ENCODE measurements at places on chromosomes 6 and 20. TPM values are rescaled to one million over a fixed set of nuclear protein-coding genes. Genes with fewer than 3 reads are reported as not detected.
A peak's percentile ranks its signal among the peaks of the same experiment; 100 is the strongest.

RIMS4 gene
- 96.1 TPM for total RNA-seq

NDRG3 gene
- total RNA-seq: 31.8 TPM

CDK5RAP1 gene
- 30.9 TPM for total RNA-seq

- DNase-seq: no peak
Observed at GRCh38 chr6:11953641-11954040, 58.5 kb upstream of the HIVEP1 start.

GRCh38 chr6:125392682-125393081, 90.9 kb upstream of the HDDC2 start:
- no peak for DNase-seq

ADGRF5 gene
- total RNA-seq: 0.37 TPM

SSTR4 gene
- total RNA-seq: not detected

DNA sequence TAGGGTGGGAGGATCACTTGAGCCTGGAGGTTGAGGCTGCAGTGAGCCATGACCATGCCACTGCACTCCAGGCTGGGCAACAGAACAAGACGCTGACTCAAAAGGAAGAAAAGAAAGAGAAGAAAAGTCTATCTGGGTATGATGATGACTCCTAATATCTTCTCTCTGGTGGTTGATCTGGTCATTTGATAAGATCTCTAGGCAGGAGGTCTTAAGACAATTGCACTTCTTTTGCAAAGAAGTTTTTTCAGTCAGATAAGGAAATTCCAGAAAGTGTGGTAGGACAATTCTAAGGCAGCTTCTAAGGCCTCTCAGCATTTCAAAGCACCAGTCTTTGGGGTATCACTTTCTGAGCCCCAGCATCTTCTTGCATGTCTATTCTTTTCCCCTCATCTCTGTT, 7.7 kb upstream of the AIF1 start:
- no peak for DNase-seq

C20orf202 gene
- not detected for total RNA-seq

DNA sequence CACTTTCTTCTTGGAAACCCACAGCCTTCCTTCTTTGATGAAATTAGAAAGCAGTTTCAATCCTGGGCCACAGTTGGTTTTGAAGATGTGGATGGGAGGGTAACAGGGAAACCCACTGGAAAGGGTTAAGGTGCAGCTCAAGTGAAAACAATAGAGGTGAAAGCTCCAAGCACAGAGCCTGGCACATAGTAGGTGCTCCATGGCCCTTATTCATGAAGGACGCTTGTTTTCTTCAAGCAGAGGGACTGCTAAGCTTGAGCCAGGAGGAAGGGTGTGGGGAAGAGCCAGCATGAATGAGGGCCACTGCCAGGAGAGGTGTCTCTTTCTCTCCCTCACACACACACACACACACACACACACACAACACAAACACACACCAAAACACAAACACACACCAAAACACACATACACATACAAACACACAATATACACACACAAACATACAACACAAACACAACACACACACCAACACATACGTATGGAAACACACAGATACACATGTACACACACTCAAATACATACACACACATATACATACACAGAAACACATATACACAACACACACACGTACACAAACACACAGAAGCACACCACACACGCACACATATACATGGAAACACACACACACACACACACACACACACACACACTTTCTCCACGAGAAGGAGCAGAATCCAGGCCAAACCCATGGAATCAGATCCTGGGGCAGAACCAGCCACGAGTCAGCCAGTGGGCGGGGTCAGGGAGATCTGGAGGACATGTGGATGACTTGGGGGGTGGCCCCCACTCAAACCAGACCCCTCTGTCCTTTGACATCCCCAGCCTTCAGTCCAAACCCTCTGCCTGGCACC, 23.7 kb upstream of the RBPJL start:
- DNase-seq: no peak

SMLR1 gene
- not detected for total RNA-seq

DNA sequence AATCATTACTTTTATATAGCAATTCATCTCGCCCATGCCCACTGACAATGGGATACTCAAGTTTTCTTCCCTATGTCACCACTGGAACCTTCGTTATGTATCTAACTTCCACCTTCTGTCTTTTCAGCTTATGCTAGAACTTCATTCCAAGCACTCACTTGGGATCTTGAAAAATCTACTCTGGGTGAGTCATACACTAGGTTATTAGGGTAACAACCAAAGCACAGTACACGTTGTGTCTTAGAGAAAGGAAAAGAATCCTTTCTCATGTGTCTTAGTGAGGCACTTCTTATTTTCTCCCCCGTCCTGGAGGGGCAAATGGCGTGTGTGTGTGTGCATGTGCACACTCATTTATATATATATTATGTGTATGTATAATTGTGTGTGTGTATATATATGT, 18.3 kb upstream of the FAM162B start:
- DNase-seq: no peak

DEFB115 gene
- 7.8 TPM for total RNA-seq

COL21A1 gene
- total RNA-seq: 0.69 TPM

- DNase-seq: no peak
Observed at GRCh38 chr20:8073024-8073832, 53.7 kb upstream of the TMX4 start.

GSTA1 gene
- not detected for total RNA-seq

CALHM4 gene
- not detected for total RNA-seq

RBPJL gene
- not detected for total RNA-seq

OLIG3 gene
- 75.1 TPM for total RNA-seq

- no peak for DNase-seq
Observed at GRCh38 chr20:6006603-6006949, 47.3 kb downstream of the LRRN4 start.

ZNF334 gene
- total RNA-seq: 32.9 TPM

- DNase-seq: no peak
Observed at GRCh38 chr20:49284818-49285217, 7.0 kb upstream of the ZNFX1 start.

ANKRD66 gene
- total RNA-seq: not detected

DNA sequence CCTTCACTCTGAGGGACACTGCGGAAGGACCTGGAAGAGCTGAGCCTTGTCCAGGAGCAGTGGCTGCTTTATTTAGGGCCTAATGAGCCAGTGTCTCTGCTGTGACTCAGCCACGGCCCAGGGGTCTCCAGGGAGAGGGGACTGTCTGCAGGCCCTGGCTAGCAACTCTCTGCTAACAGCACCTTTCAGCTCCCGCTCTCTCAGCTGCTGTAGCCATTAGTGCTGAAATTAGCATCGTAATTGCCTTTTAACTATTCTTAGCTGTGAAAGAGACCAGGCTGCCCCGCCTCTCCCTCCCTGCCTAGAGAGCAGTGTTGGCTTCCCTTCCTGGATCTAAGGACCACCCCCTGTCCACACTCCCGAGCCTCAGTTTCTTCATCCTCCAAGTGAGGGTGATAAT, 53.1 kb upstream of the SLC32A1 start:
- peak; percentile 92 for DNase-seq

- no peak for DNase-seq
Observed at GRCh38 chr20:50092436-50092835, 20.5 kb downstream of the UBE2V1 start.

DNA sequence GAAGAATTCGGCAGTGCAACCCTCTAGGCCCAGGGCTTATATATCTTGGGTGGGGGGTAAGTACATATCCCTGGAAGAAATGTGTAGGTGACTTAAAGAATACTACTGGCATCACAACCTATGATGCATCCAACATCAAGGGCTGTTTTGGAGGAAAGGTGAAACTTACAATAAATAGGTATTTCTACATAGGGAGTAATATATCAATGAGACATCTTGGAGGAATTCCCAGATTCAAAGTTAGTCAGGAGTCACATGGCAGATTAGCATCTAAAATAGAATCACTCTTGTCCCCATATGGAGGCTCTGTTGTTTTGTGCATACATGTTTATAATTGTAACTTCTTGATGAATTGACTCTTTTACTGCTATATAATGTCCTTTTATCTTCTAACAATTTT, 375.5 kb downstream of the PAX1 start:
- no peak for DNase-seq

BMP6 gene
- 0.25 TPM for total RNA-seq

DNA sequence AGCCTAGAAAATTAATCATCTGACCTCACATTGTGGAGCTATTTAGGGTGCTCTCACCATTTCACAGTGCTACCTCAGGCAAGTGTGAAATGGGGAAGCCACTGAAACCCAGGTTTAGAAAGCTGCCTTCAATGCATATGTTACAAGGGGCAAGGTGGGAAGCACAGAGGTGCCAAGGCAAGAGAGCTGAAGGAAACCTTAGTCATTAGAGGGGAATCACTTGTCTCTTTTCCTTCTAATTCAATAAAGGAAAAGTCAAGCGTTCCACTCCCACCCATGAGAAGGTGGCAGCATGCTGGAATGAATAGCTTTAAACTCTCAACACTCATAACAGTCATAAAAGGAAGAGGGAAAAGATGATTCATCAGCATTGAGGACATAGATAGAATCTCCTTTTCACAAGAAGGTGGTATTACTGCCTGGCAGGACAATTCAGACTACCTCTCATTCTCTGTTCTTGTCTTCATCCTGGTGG, 251.9 kb upstream of the IRAK1BP1 start:
- no peak for DNase-seq

SLCO4A1 gene
- total RNA-seq: 26.5 TPM

DNA sequence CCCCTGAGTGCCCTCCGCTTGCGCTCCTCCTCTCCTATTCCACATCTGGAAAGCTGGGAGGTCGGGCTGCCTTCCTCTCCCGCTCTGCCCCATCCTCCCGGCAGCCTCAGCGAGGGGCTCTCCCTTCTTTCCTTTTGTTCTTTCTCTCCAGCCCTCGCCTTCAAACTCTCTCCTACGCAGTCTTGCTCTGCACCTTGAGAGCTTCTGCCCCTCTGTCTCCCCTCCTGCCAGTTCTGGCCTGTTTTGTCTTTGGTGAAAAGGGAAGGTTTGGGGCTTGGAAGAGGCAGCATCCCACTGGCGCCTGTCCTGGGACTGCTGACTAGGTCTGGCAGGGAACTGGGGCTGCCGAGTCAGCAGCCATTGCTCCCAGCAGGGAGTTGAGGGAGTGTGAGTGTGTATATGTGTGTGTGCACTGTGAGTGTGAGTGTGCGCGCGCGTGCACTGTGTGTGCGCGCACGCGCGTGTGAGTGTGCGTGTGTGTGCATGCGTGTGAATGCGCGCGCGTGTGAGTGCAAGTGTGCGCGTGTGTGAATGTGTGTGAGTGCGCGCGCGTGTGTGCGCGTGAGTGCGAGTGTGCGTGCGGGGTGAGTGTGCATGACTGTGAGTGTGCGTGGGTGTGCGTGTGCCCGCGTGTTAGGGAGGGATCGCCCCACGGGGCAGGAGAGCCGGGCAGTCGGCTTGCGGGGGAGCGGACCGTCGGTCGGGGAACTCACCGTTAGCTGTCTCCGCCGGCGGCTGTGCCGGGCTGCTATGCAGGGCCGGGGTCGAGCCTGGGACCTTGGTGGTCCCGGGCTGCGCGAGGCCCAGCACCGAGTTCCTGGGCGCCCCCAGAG, 523 bp downstream of the CPXM1 start:
- peak; percentile 49 for DNase-seq

DNA sequence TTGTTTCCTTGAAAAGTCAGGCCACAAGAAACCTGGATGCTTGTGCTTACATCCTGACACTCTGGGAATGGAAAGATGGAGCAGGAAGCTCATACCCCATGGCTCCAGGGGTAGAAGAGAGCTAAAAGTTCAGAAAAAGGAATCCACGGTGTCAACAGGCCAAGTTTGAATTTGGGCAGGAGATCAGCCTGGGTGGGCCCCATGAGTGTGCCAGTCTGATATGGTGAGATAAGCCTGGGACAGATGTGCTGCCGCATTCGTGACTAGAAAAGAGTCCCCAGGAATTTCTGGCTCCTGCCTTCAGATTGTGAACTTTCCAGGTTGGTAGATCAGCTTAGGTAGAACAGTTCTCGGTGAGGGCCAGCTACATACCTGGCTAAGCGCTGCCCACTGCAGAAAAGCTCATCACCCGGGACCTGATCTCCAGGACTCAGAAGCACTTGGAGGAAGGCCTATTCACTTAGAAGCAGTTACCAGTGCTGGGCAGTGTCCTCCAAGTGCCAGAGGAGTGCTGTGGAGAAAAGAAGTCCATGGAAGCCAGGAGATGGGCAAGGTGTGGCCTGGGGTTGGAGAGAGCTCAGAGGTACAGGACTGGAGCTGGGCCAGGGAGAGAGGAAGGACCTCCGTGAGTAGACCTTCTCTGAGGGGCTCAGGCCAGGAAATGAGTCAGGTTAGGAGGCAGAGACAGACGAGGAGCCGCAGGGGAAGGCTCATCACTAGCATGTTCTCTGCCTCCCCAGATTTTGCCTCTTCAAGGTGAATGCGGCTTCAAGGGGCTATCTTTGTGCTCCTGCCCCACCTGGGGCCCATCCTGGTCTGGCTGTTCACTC, at the start of gene TSPO2:
Gene TSPO2 (plus strand): TSS at position 242 of the 830 bp plus-strand sequence. CDS start 519 bp downstream, at position 761.
- DNase-seq: no peak

All from glutamatergic neuron (in vitro differentiated cells).